Left renal cortex interstitium (tissue), 4 donors: ENCODE measurements at places on chromosomes 12 and 14. TPM values are rescaled to one million over a fixed set of nuclear protein-coding genes. Genes with fewer than 3 reads are reported as not detected.

The CCNK gene
- 49.0 TPM for polyA plus RNA-seq

The PLA2G1B gene
- 0.65 TPM for polyA plus RNA-seq

The EFS gene
- 56.8 TPM for polyA plus RNA-seq

The TNS2 gene
- 66.5 TPM for polyA plus RNA-seq

The RAB2B gene
- polyA plus RNA-seq: 44.6 TPM

The CTSG gene
- 0.88 TPM for polyA plus RNA-seq

The ENDOU gene
- 0.13 TPM for polyA plus RNA-seq

The CLEC1B gene
- polyA plus RNA-seq: 2.0 TPM

The NYNRIN gene
- 49.4 TPM for polyA plus RNA-seq

The RPGRIP1 gene
- 0.74 TPM for polyA plus RNA-seq

The OR6C75 gene
- polyA plus RNA-seq: not detected

The FGF23 gene
- 0.06 TPM for polyA plus RNA-seq

The EPYC gene
- polyA plus RNA-seq: 0.08 TPM

The ZC2HC1C gene
- 10.8 TPM for polyA plus RNA-seq

The KRT83 gene
- polyA plus RNA-seq: not detected

The SLC17A8 gene
- 0.41 TPM for polyA plus RNA-seq

The KRT85 gene
- polyA plus RNA-seq: not detected

The UNC79 gene
- polyA plus RNA-seq: 0.75 TPM

The ZBTB25 gene
- polyA plus RNA-seq: 9.0 TPM

The KCNK10 gene
- 0.22 TPM for polyA plus RNA-seq

The PTPRO gene
- 227 TPM for polyA plus RNA-seq

The HEBP1 gene
- polyA plus RNA-seq: 75.0 TPM
